ENCODE measurements at places on chromosomes 1 and 21.

- ATAC-seq: peak; percentile 90
Measured at GRCh38 chr1:206001476-206001888, 1.7 kb downstream of the RAB7B start.

- no peak for ATAC-seq
Measured at GRCh38 chr21:32186804-32187203, 92.0 kb downstream of the MIS18A start.

- no peak for ATAC-seq
Measured at GRCh38 chr21:41277846-41278245, 38.8 kb upstream of the FAM3B start.

GRCh38 chr21:19031953-19032352 lies 628.4 kb upstream of the TMPRSS15 start:
- ATAC-seq: no peak

GRCh38 chr21:28747464-28747863 lies 245.2 kb downstream of the LTN1 start:
- ATAC-seq: no peak

DNA sequence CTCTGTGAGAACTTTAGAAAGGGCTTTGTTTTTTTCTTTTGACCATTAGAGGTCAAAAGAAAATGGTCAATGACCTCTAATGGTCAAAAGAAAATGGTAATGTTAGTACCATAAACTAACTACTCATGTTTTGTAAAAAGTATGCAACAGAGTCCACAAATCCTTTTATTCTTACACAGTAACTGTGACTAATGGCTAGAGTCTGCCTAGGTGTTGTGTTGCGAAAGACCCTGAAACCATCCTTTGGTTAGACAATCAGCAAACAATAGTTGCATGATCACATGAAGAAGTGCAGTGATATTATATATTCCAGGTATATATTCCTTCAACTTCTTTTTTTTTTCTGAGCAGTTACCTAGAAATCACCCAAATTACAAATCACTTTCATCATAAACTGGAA lies 40.9 kb downstream of the NEGR1 start:
- ATAC-seq: no peak

- no peak for ATAC-seq
Measured at GRCh38 chr1:192821296-192821695, 12.5 kb downstream of the RGS2 start.

- no peak for ATAC-seq
Measured at GRCh38 chr21:44650973-44651675, 3.3 kb downstream of the KRTAP12-4 start.

GRCh38 chr1:7501723-7502603 lies 269.1 kb upstream of the VAMP3 start:
- no peak for ATAC-seq

DNA sequence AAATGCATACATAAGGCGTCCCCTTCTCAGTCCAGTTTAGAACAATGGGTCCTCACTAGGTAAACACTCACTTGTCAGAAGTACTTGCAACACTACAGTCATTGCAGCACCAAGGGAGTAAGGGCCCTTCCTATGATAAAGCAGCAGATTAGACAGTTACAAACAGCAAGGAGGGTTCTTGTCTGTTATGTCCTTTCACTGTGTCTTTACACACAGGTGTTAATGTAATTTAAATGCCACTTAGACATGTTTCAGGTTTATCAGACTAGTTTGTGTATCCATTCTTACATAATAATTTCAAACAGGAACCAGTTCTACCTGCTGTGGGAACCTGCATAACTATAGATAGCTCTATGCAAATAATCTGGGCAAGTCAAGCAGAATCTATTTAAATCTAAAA lies 105.6 kb upstream of the USH2A start:
- ATAC-seq: no peak
